ENCODE measurements at places on chromosomes 12 and 14. TPM values are rescaled to one million over a fixed set of nuclear protein-coding genes. Genes with fewer than 3 reads are reported as not detected.
A peak's percentile ranks its signal among the peaks of the same experiment; 100 is the strongest.

- DNase-seq: no peak
These were observed 138.9 kb downstream of the PIK3C2G start for GRCh38 chr12:18400186-18400585.

GRCh38 chr12:26226629-26227360 is 31.4 kb downstream of the SSPN start:
- DNase-seq: peak; percentile 46

DNA sequence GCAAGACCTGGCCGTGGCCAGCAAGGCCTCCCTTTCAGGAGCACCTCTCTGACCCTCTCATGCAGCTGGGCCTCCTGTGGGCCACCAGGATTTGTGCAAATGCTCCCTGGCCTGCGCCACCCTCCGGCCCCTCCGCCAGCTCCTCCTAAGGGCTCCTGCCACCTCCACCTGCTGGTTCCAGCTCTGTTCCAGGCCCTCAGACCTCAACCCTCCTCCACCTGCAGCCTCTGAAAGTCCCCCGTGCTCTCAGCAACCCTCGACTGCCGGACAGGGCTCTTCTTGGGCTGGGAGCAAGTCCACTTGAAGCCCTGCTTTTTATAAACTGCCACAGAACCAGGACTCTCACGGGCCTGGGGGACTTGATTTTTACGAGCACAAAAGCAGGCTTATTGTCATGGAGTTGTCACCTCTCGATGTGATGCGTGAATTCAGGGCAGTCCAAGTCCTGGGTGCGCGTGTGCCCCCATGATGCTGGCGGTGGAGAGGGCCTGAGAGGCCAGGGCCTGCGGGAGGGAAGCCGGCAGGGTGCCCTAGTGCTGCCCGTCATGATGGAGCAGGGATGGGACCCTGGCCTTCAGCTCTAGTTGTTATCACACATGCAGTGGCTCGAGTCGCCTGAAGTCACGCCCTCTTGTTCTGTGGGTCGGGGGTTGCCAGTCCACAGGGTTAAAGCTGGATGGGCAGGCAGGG is 9.1 kb downstream of the TEDC1 start:
- no peak for DNase-seq

OLR1 gene
- total RNA-seq: 11.3 TPM

KLRF1 gene
- total RNA-seq: 1.1 TPM

OR6C4 gene
- total RNA-seq: not detected

TOMM20L gene
- total RNA-seq: 0.74 TPM

PPP1R3E gene
- 7.5 TPM for total RNA-seq
